ENCODE measurements at places on chromosomes 11 and 22.

DNA sequence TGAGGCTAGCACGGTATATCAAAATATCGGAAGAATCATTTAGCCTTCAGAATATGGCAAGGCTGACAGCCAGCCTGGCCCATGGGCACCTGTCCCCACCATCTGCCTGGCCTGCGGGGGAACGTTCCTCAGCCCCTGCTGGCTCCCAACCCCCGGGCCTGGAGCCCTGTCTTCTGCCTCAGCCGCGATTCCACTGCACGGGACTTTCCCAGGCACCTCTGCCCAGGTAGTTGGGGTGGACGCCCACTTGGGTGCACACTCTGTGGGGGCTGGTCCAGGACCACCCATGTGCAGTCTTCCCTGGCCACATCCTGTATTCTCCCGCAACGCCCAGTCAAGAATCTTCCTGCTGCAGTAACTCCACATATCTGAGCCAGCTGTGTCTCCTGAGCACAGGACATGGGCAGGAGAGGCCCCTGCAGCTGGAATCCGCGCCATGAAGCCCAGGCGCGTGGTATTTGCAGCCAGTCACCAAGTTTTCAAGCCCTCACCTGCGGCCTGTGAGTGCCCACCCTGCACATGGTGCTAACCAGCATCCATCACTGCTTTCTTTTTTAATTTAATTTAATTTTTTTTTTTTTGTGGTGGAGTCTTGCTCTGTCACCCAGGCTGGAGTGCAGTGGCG is 77.9 kb downstream of the KCNQ1 start:
- no peak for DNase-seq

- DNase-seq = no peak
Measured at GRCh38 chr11:2863276-2863618, 22.3 kb downstream of the CDKN1C start.

GRCh38 chr22:47195156-47195483 is 432.7 kb downstream of the TBC1D22A start:
- no peak for DNase-seq

GRCh38 chr22:18024956-18025720 is 777 bp upstream of the MICAL3 start:
- DNase-seq = no peak

- DNase-seq = no peak
Measured at GRCh38 chr11:128809128-128809527, 58.0 kb downstream of the KCNJ1 start.

- DNase-seq = no peak
Measured at GRCh38 chr22:33578752-33579151, 341.5 kb downstream of the LARGE1 start.

- DNase-seq = peak; percentile 6
Measured at GRCh38 chr22:45720839-45721378, 49.3 kb downstream of the ATXN10 start.

DNA sequence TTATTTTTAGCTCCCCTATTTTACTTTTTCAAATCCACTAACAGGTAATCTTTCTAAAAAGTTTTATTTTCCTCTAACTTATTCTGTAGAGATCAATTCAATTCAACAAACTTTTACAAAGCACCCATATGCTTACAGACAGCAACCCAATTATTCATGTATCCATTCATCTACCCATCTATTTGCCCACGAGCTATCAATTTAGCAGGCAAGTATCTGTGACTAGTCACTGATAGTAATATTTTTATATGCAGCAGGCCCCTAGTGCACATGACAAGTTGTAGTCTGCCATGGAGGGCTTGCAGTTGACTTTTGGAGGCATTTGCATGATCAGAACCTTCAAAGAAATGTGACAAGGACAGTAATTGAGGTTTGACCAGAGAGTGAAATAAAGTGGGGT is 753.2 kb upstream of the TENM4 start:
- no peak for DNase-seq

DNA sequence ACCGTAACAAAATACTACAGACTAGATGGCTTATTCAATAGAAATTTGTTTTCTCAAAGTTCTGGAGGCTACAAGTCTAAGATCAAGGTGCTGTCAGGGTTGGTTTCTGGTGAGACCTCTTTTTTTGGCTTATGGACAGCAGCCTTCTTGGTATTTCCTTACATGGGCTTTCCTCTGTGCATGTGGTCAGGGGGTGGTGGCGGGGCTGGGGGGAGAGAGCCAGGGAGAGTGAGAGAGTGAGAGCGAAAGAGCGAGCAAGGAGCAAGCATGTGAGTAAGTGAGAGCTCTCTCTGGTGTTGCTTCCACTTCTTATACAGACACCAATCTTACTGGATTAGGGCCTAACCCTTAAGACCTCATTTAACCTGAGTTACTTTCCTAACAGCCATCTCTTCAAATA is 181.5 kb downstream of the TMEM135 start:
- DNase-seq = no peak

DNA sequence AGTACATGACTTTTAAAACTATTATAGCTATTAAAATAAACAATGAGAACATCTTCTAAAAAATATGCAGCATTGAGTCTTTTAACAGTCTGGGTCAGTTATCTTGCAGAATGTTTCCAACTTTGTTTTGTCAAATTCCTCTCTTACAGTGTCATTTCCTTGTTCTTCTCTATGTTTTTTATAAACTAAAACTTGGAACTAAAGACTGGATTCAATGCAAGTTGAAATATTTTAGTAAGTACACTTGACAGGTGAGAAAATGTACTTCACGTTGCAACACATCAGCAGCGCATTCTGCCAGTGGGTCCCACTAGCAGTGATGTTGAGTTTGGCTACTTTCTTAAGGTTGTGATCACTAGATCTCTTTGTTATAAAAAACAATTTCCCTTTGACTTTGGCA is 1407.6 kb upstream of the RAG2 start:
- DNase-seq = no peak

DNA sequence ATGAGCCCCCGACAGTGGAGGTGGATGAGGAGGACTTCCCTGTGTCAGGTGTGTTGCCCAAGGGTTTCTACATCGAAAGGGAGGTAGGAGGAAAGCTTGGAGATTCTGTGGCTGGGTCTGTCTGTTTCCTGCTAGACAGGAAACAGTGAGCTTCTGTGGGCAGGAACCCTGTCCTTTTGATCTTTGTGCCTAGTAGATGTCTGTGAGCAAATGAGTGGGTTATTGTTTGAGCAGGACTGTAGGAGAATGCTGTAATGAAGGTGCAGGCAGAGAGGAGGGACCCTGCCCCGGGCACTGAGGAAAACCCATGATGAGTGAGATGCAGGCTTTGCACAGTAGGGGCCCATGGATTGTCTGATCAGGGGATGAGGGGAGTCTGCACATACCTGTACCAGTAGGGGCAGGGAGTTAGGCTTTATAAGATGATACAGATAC is 14.0 kb downstream of the USP35 start:
- no peak for DNase-seq

DNA sequence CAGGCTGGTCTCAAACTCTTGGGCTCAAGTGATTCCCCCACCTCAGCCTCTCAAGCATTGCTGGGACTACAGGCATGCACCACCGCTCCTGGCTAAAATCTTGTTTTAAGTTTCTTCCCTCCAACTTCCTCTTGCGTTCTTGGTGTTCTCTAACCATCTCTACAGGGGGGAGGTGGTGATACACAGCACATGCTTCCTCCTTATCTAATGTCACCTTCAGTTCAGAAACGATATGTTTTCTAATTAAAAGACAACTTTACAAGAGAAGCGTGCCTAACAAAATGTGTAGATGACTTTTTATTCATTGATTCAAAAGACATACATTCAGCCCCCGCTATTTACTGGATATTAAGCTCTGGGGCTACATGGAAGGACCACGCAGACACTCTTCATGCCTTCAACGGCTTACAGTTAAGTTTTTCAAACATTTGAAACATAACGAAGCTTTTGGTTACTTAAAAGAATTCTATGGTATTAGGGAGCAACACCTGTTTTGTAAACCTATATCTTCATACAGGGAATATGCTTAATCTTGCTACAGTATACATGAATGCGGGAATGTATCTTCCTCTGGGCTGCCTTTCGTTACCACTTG is 933 bp upstream of the DLAT start:
- no peak for DNase-seq

DNA sequence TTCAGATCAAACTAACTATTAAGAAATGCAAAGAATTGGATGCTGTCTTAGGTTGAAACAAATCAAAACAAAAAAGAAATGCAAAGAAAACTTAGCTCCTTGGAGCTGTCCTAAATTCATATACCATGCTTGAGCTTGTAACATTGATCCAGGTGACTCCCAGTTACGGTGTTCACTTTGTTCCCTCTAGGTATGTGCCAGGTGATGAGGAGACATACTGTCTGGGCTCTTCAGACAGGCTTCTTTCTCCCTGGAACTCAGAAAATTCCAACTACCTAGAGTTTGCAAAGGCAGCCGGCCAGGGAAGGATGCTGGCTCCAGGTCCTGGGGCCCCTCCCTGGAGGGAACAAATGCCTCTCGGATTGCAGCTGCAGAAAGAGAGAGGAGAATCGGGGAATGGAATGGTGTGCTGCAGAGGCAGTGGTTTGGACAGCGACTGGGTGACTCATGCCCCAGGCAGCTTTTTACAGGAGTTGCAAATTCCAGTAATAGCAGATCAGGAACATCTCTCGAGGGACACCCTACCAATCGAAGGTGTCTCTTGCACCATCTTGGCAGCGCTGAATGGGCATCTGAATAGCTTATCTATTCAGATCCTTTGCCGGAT is 12.3 kb upstream of the ASPHD2 start:
- DNase-seq = peak; percentile 86

DNA sequence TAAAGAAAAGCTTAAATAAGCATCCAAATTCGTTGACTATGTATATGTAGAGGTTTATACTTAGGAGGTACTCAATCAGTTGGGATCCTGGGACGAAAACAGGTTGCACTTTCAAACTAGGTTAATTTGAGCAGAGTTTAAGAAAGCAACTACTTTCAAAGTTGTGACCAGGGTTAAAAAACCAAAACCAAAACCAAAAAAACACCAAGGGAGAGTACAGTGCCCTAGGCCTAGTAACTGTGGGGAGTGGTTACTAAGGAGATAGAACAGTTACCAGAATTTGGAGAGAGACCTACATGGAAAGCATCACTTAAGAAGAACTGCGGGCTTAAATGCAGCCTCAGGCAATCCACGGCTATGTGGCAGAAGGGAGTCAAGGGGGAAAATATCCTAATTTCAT is 148.3 kb downstream of the JRKL start:
- DNase-seq = no peak

- no peak for DNase-seq
Measured at GRCh38 chr11:64015935-64016845, 19.5 kb upstream of the FLRT1 start.

DNA sequence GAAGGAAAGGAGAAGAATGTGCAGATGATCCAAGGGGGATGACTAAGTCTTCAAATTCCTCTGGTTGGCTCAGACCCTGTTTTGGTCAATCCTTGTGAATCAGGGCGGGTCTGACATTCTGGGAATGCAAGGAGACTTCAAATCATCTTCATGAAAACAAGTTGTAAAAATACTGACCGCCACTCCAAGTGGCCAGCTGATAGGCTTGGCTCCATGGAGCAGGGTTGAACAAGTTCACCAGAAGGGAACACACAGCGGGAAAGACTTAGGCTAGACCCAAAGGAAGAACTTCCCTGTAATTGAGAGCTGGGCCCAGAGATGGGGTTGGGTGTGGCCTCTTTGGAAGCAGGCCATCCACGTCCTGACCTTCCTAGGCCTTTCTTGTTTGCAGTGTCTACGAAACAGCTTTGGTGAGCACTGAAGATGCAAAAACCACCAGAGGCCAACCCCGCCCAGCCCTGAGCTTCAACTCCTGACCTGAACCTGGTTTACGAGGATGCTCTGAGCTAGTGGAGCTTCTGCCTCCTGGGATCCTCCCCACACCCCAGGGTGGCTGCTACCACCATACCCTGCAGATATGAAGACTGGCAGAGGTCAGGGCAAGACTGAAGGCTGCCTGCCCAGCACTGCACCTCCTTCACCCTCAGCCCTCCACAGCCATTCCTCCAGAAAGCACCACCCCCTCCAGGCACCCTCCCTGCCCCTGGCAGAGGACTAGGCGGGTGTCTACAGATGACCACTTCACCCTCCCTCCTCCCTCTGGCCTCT is 26.1 kb downstream of the GDPD5 start:
- DNase-seq = peak; percentile 78

GRCh38 chr22:41302021-41302767 is 869 bp downstream of the ZC3H7B start:
- DNase-seq = no peak

- DNase-seq = no peak
Measured at GRCh38 chr11:46951864-46952263, 15.3 kb downstream of the CSTPP1 start.

GRCh38 chr11:73758451-73758850 is 2.4 kb downstream of the RAB6A start:
- DNase-seq = no peak

DNA sequence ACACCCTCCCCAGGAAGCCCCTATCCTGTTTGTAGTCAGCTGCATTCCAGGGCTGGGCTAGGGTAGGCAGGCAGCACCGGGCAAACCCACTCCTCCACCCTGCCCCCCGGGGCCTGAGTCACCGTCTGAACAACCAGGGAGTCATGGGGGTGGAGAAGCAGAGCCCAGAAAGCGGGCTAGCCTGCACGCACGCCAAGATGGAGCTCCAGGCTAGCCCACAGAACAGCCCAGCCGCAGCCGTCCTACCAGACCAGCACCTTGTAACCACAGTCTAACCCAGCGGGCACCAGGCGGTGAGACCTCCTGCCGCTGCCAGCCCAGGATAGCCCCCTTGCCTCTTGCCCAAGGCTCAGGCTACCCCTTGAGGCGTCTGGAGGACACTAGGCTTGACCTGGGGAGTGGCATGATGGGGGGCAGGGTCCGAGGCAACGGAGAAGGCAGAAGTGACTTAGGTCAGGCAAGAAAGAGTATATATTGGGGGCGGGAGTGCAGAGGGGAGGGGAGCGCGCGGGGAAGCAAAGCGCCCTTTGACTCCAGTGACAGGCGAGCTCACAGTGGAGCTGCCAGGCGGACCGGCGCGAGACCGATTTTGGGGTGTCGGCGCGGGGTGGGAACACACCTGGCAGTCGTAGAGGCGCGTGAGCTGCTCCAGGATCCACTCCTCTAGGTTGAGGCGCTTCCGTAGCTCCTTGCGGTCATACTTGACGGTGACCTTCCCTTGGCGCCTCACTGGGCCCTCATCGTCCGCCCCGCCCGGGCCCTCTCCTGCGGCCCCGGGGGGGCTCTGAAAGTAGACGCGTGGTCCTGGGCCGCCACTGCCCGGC is 734 bp downstream of the PPP1R14B start:
- peak; percentile 89 for DNase-seq

- DNase-seq = no peak
Measured at GRCh38 chr22:22565981-22566380, 6.9 kb upstream of the PRAME start.

DNA sequence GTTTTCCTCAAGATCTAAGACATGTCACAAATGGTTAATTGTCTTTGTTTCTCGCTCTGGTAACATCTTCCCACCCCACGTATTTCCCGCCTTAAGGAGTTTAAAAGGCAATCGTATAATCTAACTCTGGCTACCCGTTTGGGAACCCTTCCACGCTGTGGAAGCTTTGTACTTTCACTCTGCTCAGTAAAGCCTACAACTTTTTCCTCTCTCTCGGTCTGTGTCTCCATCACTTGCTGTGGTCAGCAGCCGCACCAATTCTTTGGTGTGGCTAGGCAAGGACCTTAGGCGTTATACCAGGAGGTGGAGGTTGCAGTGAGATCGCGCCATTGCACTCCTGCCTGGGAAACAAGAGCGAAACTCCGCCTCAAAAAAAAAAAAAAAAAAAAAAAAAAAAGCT is 1430.1 kb downstream of the LRRC4C start:
- peak; percentile 5 for DNase-seq

GRCh38 chr11:1836011-1836945 is 1.5 kb downstream of the SYT8 start:
- no peak for DNase-seq
